ENCODE measurements at places on chromosomes 7 and 10. TPM values are rescaled to one million over a fixed set of nuclear protein-coding genes. Genes with fewer than 3 reads are reported as not detected.

CHAT gene
- total RNA-seq: not detected

CCDC172 gene
- total RNA-seq: not detected

NPTX2 gene
- 130 TPM for total RNA-seq

TET1 gene
- 3.6 TPM for total RNA-seq

UPK3B gene
- not detected for total RNA-seq

TSPAN12 gene
- 0.88 TPM for total RNA-seq

PLXNA4 gene
- total RNA-seq: 22.8 TPM

CRTAC1 gene
- total RNA-seq: not detected

RTKN2 gene
- total RNA-seq: not detected

R3HCC1L gene
- total RNA-seq: 10.0 TPM

CPA5 gene
- total RNA-seq: not detected

SLIT1 gene
- total RNA-seq: not detected

LIPN gene
- not detected for total RNA-seq

PPP1R3A gene
- total RNA-seq: not detected

PPP1R17 gene
- total RNA-seq: not detected

NME8 gene
- not detected for total RNA-seq

ERVW-1 gene
- total RNA-seq: not detected

TRIM73 gene
- 0.59 TPM for total RNA-seq

KBTBD2 gene
- total RNA-seq: 12.0 TPM

PRSS37 gene
- total RNA-seq: not detected

FAM131B gene
- total RNA-seq: 0.94 TPM

TSPAN33 gene
- total RNA-seq: 0.15 TPM

RAB19 gene
- not detected for total RNA-seq

PIP gene
- total RNA-seq: not detected

SLC16A9 gene
- 0.37 TPM for total RNA-seq

DCLRE1C gene
- total RNA-seq: 4.8 TPM

ZNF786 gene
- 5.2 TPM for total RNA-seq

NKX1-2 gene
- not detected for total RNA-seq

PDCD4 gene
- total RNA-seq: 81.2 TPM

ZNF727 gene
- 0.20 TPM for total RNA-seq

HYAL4 gene
- total RNA-seq: not detected

MMRN2 gene
- total RNA-seq: 3.3 TPM

SYT15B gene
- not detected for total RNA-seq

SAP25 gene
- not detected for total RNA-seq

ABCB1 gene
- total RNA-seq: 0.29 TPM

BHLHA15 gene
- not detected for total RNA-seq

HOXA6 gene
- total RNA-seq: not detected

NKX2-3 gene
- not detected for total RNA-seq

NXPH1 gene
- total RNA-seq: not detected

DDC gene
- total RNA-seq: not detected

LEP gene
- not detected for total RNA-seq

ABCB4 gene
- total RNA-seq: not detected

CASTOR2 gene
- total RNA-seq: 11.4 TPM

SLC26A3 gene
- not detected for total RNA-seq

SPDYE2 gene
- not detected for total RNA-seq

PRKCQ gene
- not detected for total RNA-seq

TRUB1 gene
- 15.8 TPM for total RNA-seq

RHOBTB1 gene
- 8.9 TPM for total RNA-seq

INMT gene
- 220 TPM for total RNA-seq

PRR15 gene
- 4.2 TPM for total RNA-seq

ZNF248 gene
- 5.6 TPM for total RNA-seq

EPO gene
- total RNA-seq: not detected

ALOX5 gene
- total RNA-seq: not detected

TCERG1L gene
- not detected for total RNA-seq

SKIDA1 gene
- total RNA-seq: 2.0 TPM

Measured in cardiac ventricle fibroblast (primary cell).